AG04450 (cell line): ENCODE measurements at places on chromosomes 1 and 21.
A peak's percentile ranks its signal among the peaks of the same experiment; 100 is the strongest.

- no peak for DNase-seq
Observed at GRCh38 chr1:24486331-24487065, 16.1 kb upstream of the RCAN3 start.

GRCh38 chr1:115133440-115133839, 44.1 kb upstream of the TSPAN2 start:
- no peak for DNase-seq

- DNase-seq, result no peak
Observed at GRCh38 chr1:11321656-11322491, 48.9 kb downstream of the UBIAD1 start.

DNA sequence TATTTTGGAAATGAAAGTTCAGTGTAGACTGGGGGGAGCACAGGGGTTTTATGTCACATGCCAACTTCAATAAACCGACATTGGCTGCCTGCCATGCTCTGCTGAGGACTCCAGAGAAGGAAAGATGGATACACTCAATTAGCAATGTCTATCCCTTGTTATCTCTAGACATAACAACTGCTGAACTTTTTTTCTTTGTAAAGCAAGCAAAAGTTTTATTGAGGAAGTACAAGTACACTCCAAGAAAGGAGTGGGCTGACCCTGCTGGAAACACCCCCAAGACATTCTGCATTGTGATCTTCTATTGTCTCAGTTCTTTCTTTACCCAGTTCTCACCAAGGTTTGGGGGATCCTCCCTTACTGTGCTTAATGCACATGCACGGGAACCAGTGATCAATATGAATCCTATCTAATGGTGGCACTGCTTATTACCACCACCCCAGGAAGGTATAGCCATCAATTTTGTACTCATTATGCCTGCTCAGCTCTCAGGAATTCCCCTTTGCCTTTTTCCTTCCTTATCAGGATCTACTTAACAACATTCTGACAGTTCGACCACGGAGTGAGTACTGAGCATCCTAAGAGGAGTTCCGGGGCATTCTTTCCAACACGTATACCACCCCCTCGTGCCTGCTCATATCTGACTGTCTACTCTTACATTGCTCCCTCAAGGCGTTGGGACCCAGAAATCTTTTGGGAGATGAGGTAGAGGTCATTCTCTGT, 28.7 kb downstream of the SYNJ1 start:
- no peak for DNase-seq

- DNase-seq, result no peak
Observed at GRCh38 chr1:156148216-156148615, 5.2 kb upstream of the SEMA4A start.

- DNase-seq, result no peak
Observed at GRCh38 chr1:52343979-52344378, 22.0 kb downstream of the CC2D1B start.

- no peak for DNase-seq
Observed at GRCh38 chr1:64519901-64520300, 50.0 kb downstream of the CACHD1 start.

- no peak for DNase-seq
Observed at GRCh38 chr1:187226396-187226795, 397.6 kb downstream of the PLA2G4A start.

- DNase-seq, result peak; percentile 90
Observed at GRCh38 chr21:17848228-17848627, 29.1 kb upstream of the C21orf91 start.

DNA sequence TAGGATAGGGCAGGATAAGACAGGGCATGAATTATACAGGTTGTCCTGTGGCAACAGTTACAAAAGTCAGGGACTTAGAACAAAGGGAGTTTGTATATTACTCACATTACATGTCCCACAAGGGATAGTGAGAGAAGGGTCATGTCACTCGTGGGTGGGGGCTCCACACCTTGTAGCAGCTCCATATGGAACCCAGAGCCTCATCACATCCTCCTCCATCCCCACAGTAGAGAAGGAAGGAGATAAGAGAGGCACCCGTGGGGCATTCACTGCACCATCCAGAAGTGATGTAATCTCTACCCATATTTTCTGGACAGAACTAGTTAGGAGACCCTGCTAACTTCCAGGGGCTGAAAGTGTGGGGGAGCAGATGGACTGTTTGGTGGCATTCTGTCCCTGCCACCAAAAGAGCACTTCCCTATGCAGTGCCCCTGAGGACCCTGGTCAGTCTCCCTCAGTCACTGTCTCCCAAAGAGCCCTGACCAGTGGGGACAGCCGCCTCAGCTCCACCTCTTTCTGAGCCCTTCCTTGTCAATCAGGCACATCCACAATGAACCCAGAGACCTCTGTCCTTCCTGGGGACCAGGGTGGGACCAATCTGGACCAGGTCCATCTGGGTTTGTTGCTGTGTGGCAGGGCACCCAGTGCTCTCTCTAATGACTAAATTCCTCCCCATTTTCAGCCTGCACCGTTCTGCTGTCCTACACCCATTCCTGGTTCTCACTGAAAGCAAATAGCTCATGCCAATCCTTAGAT, 154.8 kb upstream of the ETV3 start:
- no peak for DNase-seq

DNA sequence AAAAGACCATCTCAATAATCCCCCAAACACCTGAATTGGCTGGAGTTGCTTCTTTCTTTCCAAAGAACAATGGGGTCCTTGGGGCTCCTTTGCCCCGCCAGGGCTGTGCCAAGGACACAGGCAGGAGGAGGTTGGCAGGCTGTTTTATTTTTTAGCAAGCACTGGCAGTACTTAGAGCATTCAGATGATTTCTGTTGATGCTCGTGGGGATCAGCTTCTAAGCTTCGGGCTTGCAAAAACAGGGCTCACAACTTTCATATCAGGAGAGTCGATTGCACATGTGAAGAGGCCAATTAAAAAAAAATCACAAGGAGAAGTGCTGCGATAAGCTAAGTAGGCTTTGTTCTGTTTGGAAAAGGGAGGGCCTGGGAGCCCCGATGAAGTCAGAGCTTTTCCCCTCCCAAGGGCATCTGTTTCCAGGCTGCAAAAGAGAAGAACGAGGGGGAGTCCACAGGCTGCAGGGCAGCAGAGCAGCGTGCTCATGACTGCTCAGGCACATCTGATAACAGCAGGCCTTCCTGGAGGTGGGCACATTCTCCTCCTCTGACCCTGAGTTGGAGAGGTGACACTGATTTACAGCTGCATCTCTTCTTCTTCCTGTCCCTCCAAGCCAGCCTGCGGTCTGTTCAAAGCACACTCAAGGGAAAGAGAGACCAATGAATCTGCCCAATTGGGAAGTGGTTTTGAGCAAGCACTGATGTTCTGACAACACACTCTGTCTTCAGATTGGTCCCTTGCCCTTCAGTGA, 27.3 kb upstream of the BCAR3 start:
- DNase-seq, result no peak

- no peak for DNase-seq
Observed at GRCh38 chr1:65255656-65256050, 53.7 kb upstream of the DNAJC6 start.

DNA sequence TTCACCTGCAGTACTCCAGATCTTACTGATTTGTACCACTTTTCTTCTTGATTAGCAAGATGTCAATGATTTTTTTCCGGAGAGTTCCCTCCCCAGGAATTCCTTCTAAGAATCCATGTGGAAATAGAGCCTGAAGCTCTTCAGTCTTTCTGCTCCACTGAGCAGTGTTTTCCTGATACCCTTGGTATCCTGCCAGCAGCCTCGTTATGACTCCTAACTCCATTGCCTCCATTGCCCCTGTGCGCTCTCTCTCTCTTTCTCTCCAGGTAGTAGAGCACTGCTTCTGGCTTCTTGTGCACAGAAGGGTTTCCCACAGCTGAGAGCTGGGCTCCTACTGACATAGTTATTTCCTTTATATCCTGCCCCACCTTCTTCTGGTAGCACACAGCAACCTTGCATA, 12.2 kb downstream of the UBE2U start:
- no peak for DNase-seq
